AG10803 (cell line): ENCODE measurements at places on chromosomes 5 and 9.
A peak's percentile ranks its signal among the peaks of the same experiment; 100 is the strongest.

GRCh38 chr9:85898332-85898731 lies 42.6 kb upstream of the NAA35 start:
- no peak for DNase-seq

DNA sequence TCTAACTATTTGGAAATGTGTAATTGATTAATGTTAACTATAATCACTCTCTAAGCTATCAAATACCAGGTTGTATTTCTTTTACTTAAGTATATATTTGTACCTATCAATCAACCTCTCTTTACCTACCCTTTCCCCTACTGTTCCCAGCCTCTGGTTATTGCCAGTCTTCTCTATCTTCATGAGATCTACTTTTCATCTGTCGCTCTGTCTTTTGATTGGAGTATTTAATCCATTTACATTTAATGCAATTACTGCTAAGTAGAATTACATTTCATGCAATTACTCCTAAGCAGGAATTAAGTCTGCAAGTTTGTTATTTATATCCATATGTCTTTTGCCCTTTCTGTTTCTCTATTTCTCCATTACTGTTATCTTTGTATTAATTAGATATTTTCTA lies 148.1 kb downstream of the MAT2B start:
- DNase-seq = no peak

GRCh38 chr5:6634306-6634705 lies 1.1 kb downstream of the SRD5A1 start:
- DNase-seq = peak; percentile 12

- no peak for DNase-seq
These were observed 14.7 kb upstream of the LCP2 start for GRCh38 chr5:170312301-170312595.

- DNase-seq = no peak
These were observed 111.8 kb downstream of the DAPK1 start for GRCh38 chr9:87609486-87609885.

DNA sequence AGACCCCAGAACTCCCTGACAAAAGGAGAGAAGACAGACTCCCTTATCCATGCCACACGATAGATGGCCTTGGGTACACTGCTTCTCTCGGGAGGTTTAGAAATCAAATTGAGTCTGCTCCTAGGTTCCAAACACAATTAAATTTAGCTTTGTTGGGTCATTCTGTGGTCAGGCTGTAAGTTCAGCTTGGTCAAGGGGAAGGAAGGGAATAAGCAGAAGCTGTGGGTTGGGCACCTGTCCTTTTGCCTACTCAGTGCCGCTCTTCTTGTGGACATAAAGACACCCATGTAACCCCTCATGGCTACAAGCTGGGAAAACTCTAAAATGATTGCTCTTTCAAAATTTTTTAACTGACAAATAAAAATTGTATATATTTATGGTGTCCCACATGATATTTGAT lies 19.1 kb upstream of the AK3 start:
- DNase-seq = no peak

- peak; percentile 96 for DNase-seq
These were observed 112.2 kb downstream of the RPS23 start for GRCh38 chr5:82165740-82166530.

- no peak for DNase-seq
These were observed 244.2 kb downstream of the FOXD4L6 start for GRCh38 chr9:40884072-40884901.

DNA sequence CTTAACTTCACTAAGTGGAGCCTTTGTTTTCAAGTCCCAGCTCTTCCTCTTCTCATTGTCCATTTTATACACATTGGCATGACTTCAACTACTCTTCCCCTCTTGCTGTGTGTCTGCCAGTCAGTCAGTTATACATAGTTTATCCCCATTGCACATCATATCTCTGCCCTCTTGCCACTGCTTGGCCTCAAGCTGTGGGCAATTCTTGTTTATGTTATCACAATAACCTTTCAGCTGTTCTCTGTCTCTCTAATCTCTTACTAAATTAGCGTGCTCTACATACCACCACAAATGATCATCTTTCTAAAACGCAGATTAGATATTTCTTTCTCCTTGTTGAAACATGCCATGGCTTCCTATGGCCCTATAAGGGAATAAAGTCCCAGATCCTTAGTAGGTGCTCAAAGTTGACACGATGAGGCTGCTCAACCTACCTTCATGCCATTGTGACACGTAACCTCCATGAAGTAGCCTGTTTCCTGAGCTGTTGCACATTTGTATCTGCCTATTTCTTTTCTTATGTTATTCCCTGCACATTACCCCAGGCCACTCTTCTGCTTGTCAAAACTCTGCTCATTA lies 239.3 kb downstream of the GAS1 start:
- DNase-seq = no peak

GRCh38 chr5:116739571-116739970 lies 164.9 kb upstream of the SEMA6A start:
- no peak for DNase-seq

GRCh38 chr5:51043745-51044144 lies 339.5 kb upstream of the ISL1 start:
- DNase-seq = no peak

DNA sequence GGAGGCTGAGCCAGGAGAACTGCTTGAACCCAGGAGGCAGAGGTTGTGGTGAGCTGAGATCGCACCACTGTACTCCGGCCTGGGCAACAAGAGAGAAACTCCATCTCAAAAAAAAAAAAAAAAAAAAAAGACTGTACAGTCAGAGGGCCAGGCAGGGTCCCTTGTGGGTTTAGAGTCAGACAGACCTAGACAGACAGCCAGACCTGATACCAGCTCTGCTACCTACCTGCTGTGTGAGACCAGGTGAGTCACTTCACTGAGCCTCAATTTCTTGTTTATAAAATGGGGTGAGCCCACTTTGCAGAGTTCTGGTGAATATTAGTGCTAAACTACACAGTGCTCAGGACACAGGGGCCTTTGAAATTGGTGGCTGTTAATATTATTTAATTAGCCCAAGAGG lies 19.7 kb downstream of the TRIM14 start:
- DNase-seq = no peak
